ENCODE measurements at places on chromosomes 7 and 10.

- no peak for DNase-seq
Measured at GRCh38 chr7:109235316-109235715, 665.6 kb downstream of the DNAJB9 start.

- no peak for DNase-seq
Measured at GRCh38 chr7:144049491-144049890, 743 bp downstream of the OR2A5 start.

- DNase-seq: peak; percentile 54
Measured at GRCh38 chr7:12674861-12675260, 12.6 kb upstream of the ARL4A start.

GRCh38 chr10:110011681-110012080, 3.9 kb downstream of the ADD3 start:
- no peak for DNase-seq

DNA sequence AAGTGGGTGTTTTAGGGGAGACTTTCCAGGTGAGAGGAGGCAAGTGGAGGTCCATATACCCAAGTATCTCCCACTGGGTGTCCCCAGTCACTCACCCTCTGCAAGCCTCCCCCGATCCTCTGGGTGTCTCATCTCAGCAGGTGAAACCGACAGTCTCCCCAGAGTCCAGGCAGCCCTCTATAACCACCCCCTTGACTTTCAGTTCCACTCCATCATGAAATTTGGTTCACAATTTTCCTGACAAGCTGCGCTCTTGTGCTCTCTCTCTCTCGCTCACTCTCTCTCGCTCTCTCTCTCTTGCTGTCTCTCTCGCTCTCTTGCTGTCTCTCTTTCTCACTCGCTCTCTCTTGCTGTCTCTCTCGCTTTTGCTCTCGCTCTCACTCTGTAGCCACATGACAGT, 8.1 kb upstream of the RABGEF1 start:
- DNase-seq: no peak

GRCh38 chr10:106866244-106866845, 298.2 kb downstream of the SORCS1 start:
- DNase-seq: no peak

DNA sequence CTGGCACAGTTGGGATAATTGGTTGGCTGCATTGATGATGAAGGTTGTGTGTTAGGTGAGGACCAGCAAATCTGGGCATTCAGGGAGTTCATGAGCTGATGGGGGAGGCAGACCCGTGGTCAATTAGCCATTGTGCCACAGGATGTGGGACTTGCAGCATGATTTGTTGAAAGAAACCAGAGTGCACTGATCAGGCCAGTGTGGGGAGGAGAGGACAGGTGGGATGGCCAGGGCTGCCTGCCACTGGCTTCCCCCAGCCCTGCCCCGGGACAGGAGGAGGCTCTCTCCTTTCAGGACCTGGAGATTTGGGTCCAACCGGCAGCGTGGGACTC, 4.3 kb downstream of the CLIP2 start:
- DNase-seq: no peak

DNA sequence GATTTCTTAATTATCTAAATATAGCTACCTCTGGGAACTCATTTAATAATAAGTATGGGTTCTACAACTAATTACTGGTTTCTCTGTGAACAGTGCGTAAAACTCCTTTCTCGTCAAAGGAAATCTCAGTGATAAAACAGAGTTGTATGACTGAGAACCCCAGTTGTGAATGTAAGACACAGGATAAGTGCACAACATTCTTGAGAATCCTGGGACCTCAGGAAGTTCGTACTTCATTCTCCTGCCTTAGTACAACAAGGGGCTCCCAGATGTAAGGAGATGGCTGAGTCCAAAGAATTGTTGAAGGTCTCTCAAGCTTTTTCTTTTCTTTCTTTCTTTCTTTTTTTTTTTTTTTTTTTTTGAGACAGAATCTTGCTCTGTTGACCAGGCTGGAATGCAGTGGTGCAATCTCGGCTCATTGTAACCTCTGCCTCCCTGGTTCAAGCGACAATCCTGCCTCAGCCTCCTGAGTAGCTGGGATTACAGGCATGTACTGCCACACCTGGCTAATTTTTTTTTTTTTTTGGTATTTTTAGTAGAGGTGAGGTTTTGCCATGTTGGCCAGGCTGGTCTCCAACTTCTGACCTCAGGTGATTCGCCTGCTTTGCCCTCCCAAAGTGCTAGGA, 12.5 kb downstream of the DENND10 start:
- no peak for DNase-seq

DNA sequence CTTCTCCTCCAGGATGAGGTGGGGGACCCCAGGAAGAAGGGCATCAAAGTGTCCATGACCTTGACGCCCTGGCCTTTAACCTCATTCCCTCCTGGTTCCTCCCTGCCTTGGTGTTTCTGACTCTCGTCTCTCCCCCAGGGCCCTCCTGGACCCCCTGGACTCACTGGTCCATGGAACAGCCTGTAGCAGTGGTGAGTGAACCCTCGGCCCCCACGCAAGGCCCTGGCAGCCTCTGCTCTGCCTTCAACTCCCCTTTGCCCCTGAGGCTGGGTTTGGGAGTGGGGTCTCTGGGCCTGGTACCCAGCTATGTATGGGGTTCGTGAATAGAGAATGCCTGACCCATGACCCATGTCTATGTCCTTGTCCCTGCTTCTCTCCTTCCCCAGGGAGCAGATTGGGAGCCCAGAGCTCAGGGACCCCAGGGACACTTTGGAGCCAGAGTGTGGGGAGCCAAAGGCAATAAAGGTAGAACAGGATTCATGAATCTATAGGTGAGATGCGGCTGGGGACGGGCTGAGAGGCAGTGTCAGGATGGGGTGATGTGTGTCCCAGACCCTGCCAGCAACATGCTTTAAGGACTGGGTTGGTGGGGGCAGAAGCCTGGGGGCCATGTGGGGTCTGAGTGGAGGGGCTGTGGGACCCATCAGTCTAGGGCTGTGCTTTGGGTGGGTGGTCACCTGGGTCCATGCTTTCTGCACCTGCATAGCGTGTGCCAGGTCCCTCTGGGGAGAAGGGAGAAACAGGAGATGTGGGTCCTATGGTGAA, 18.4 kb upstream of the VOPP1 start:
- no peak for DNase-seq

DNA sequence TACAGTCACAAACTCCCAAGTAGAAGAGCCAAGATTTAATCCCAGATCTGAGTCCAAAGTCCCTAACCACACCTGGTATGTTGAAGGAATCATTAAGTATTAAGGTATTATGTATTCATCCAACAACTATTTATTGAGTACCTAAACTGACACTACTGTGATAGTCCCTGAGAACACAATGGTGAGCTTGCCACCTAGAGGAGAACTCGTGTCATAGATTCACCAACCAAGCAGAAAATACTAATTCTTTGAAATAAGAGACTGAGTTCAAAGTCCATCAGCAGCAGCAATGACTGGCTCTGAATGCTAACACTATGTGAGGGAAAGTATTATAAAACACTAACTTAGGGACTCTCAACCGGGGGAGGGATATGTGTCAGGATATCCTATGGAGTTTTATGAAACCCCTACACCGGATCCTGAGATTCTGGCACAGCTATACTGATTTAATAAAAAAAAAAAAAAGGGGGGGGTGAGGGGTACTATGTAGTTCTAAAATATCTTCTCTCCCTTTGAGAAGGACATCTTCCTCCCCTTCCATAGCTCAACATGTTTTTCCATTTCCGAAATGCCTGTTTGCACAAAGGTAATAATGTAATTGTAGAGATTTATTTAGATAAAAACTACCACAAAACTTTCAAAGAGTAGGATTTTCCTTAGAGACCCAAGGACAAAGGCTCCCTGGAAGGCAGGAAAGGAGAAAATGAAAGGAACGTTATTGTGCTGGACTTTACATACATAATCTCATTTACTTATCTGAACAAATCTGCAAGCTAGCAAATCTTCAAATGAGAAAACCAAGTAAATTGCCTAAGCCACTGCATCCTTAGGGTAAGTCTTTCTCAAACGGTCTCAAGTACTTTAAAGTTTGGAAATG, 1.6 kb downstream of the NCOA4 start:
- DNase-seq: peak; percentile 91

- DNase-seq: peak; percentile 56
Measured at GRCh38 chr10:52488606-52489485, 174.8 kb downstream of the DKK1 start.

- no peak for DNase-seq
Measured at GRCh38 chr7:4700577-4701235, 18.6 kb downstream of the FOXK1 start.

- DNase-seq: no peak
Measured at GRCh38 chr7:130970196-130970595, 236.2 kb upstream of the KLF14 start.

GRCh38 chr10:131453721-131454634, 142.5 kb upstream of the TCERG1L start:
- DNase-seq: no peak

DNA sequence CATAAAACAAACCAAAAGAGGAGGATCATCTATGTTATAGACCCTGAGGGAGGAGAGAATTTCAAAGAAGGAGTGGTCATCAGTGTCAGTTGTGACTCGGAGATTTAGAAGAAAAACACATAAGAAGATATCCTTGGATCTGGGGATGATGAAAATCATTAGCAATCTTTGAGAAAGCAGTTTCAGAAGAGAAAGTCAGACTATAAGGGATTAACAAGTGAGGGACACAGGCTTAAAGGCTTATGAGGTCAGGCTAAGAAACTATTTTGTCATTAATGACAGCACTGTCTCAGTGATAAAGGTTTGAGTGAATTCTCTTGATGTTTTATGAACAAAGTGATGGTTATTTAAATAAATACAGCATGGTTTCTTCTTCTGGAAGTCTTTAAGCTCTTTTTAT, 6.1 kb upstream of the GPR85 start:
- no peak for DNase-seq

- DNase-seq: no peak
Measured at GRCh38 chr7:155252444-155252887, 45.2 kb upstream of the INSIG1 start.

DNA sequence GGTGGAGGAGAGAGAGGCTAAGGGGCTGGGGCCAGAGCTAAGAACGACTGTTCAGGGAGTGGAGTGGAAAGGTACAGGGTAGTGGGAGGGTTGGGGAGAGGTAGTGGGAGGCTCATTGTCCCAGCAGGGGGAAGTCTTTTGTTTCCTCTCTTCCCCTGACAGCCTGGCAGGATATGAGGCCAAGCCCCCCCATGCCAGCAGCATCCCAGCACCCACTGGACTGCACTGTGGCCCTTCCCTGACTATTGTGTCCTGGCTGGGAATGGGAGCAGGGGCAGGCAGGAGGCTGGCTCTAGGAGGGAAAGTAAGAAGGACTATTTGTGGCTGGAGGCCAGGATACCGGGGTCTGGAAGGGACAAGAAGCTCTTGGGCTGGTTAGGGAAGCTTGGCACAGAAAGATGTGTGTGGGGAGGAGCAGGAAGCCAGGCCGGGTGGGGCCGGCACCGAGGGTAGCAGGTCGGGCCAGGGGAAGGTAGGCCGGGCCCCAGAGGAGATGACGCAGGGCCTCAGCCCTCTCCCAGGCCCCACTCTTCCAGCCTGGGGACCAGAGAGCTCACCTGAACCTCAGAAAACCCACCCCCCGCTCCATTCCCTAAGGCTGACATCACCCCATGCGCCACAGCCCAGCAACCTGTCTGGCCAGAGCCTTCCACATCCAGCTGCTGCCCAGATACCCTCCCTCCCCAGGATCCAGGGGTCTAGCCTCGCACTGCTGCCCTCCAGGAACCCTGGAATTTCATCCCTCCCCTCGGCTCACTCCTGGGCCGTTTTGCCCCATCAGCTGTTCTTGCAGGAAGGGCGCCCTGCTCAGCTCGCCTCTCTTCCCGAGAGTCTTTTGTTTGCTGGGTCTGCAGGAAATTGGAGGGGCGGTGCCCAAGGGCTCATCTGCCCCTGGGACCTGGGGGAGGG, 8.8 kb upstream of the EPHB4 start:
- DNase-seq: peak; percentile 9

- DNase-seq: no peak
Measured at GRCh38 chr10:78212060-78212785, 178.6 kb downstream of the RPS24 start.

DNA sequence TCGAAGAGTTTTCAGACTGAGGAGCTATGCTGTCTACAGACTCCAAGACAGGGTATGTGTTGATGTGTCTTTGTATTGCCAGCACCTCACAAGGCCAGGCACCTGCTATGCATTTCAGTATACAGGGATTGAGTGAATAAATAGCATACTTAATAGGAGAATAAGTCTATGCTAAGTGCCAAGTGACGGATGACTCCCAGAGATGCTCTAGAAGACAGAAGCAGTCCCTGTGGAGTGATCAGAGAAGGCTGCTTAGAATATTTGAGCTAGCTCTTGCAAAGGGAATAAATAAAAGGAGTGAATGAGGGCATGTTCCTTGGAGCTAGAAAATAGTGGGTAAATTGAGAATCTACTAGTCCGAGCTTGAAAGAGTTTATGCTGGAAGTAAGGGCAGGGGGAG, 346.4 kb downstream of the GATA3 start:
- no peak for DNase-seq

DNA sequence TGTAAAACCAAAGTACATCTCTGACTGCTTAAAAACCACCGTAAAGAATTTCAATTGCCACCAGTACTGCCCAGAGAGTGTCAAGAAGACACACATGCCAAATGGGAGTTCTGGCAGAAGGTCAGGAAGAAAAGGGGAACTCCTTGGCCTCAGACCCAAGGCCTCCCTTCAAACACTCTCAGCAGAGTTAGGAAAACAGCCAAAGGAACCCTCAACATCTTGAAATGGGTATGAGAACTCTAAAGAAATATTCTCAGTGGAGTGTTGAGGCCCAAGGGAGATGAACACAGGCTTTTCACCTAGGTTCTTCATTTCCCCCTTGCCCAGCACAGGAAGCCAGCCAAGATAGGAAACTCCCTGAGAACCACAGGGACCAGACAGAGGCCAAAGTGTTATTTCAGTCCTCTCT, 96.1 kb upstream of the ASAH2 start:
- peak; percentile 55 for DNase-seq

GRCh38 chr10:78181381-78182055, 147.9 kb downstream of the RPS24 start:
- DNase-seq: no peak

GRCh38 chr7:132091706-132092105, 484.6 kb downstream of the PLXNA4 start:
- no peak for DNase-seq

DNA sequence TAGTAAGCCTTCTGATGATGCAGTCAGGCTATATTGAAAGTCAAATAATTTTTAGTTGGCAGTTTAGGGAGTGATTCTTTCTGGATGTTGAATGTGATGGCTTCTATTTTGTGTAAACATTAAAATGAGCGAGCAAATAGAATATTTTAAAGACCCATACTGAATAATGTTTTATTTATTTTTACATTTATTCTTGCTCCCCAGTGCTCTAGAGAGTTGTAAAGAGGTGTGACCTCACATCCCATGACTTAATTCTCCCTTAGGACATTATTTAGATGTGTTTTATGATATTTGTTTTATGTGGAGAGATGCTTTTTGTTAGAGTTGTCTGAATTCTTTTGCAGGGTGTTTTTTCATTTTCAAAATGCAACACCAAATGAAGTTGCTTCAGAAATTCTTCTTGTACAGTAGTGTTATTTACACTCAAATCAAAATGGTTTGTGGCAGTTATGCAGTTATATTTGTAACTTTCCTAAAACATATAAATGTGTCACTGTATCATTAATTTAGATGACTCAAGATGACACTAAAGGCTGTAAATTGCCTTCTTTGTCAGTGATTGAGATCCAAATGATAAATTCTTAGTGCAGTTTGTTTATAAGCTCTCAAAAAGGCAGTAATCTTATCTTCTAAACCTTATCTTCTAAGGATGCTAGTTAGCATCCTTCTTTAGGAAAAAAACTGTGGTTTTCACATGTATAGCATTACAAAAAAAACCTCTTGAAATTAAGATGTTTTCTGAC, 12.4 kb downstream of the UMAD1 start:
- DNase-seq: no peak

All from Kasumi-1 (cell line).